Stimulated activated CD4-positive, alpha-beta T cell treated with anti-CD3 and anti-CD28 coated beads, Interleukin-1b, Interleukin-23, amount 100 ng/mL, for 24 hours (primary cell): ENCODE measurements at places on chromosomes 4 and X.

- no peak for DNase-seq
These were observed 631 bp upstream of the BMX start for GRCh38 chrX:15499976-15500375.

- peak; percentile 9 for DNase-seq
These were observed 26.7 kb downstream of the BCLAF3 start for GRCh38 chrX:19964017-19964710.

- DNase-seq, result no peak
These were observed 142.7 kb downstream of the TENM3 start for GRCh38 chr4:182385897-182386296.

GRCh38 chrX:119529345-119530276 lies 35.6 kb downstream of the STEEP1 start:
- DNase-seq, result no peak

DNA sequence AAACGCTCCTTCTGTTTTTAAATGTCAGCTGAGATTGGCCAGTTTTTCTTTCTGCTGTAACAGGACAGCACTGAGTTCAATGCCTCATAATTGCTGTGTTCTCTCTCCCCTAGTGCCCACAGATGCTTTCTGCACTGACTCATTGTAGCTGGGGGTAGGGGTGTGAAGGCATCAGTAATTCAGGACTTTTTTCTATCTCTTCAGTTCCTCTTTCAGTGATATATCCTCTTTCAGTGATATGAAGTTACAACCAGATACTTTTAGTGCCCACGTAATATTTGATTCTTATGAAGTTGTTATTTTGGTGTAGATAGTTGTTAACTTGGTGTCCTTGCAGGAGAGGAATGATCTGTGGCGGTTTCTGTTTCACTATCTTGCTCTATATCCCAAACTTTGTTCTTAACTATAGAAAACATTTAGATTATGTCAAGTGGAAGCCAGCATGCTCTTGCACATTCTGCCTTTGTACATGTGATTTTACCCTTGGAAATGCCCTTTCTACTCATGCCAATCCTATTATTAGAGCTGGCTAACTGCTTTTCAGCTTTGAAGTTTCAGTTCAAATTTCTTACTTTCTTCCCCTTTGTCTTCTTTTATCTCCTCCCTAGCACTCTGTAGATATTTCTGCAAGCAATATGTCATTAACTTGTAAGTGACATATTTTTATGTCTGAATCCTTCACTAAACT lies 1258.4 kb downstream of the FAM133A start:
- no peak for DNase-seq

GRCh38 chr4:36330796-36331195 lies 49.4 kb downstream of the DTHD1 start:
- no peak for DNase-seq

- DNase-seq, result no peak
These were observed 153.4 kb downstream of the FSTL5 start for GRCh38 chr4:162010362-162010761.

DNA sequence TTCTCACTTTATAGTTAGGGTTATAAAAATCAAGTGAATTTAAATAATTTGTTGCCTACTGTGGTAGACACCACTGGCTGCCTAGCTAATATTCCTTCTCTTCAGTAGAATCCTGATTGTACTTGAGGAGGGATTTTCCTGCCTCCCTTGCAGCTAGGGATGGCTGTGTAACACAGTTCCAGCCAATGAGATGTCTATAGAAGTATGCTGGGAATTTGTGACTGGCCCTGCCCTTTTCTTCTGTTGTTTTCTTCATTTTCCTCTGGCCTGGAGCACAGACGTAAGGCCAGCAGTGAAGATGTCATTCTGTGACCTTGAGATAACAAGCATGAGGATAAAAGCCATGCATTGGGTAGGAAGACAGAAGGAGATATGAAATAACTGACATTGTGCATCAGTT lies 145.1 kb downstream of the MGST2 start:
- DNase-seq, result no peak

DNA sequence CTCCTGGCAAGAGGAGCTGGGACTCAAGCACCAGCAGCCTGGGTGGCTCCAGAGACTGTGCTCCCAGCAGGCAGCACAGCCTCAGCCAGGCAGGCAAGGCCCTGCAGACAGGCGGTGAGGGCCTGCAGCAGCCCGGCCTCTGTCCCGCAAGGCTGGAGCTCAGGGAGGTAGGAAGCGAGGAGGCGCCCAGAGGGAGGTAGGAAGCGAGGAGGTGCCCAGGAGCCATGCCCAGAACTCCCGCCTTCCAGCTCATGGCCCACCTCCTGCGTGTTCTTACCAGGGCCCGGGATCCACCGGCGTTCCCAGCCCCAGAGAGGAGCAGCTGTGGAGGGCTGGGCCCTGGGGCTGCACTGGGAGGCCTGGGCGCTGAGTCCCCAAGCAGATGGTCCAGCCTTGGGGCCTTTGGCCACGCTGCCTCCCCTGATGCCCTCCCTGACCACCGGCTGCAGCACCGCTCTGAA lies 133.1 kb downstream of the HMX1 start:
- DNase-seq, result no peak

DNA sequence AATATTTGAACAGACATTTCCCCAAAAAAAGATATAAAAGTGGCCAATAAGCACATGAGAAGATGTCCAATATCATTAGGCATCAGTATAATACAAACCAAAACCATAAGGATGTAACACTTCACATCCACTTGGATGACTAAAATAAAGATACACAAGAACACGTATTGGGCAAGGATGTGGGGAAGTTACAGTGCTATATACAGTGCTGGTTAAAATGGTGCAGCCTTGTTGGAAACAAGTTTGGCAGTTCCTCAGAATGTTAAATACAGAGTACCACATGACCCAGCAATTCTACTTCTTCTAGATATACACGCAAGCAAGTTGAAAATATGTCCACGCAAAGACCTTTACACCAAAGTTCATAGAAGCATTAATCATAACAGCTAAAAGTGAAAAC lies 58.9 kb downstream of the HAUS3 start:
- DNase-seq, result no peak

- DNase-seq, result no peak
These were observed 537.3 kb upstream of the FTHL17 start for GRCh38 chrX:31609130-31609529.

DNA sequence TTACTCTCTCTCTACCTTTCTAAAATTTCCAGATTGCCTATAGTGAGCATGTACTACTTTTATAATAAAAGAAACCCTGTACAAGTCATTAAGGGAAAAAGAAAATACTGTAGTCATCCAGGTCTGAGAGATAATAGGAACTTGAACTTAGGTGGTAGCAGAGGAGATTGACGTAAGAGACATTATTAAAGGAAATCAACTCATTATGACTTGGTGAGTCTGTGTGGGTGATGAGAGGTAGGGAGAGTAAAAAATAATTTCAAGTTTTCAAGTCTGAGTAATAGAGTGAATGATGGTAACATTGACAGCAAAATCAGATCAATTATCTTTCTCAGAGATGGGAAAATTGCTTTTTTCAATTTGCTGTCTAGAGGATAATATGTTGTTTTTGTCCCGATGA lies 44.0 kb upstream of the ZCCHC12 start:
- no peak for DNase-seq

- no peak for DNase-seq
These were observed 260.4 kb downstream of the SMARCA1 start for GRCh38 chrX:129262912-129263311.

- no peak for DNase-seq
These were observed 137.9 kb upstream of the S100G start for GRCh38 chrX:16511796-16512776.

DNA sequence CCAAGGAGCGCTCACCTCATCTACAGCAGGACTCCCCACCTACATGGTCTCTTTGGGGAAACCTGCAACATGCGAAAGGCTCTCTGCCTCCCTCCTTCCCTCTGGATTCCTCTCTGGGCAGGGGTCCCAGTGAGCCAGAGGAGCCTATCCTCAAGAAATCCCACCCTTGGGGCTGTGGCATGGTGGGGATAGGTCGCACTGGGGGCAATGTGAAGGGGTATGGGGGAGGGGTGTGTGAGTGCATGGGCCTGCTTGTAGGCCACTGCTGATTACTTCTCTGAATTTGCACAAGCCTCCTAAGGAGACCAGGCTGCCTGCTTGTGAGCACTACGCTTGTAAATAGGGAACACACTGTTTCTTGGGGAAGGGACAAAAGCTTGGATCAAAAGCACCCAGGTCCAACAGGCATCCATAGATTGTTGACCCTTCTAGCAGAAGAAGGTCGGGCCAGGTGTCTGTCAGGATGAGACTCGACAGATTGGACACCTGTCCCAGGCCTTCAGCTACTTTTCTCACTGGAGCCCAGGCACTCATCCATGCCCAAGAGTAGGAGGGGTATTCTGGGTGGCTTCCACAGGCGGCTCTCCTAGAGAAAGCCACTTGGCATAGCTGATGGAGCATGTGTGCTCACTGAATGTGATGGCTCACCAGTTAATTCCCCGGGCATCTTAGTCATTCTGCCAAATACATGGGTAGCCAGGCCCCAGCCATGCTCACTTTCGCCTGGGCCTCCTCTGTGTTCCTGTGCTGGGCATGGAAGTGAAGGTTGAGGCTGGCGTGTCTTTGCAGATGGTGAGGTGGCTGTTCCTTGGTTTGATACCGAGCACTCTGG lies 75.0 kb downstream of the NBDY start:
- DNase-seq, result no peak

- no peak for DNase-seq
These were observed 73.7 kb downstream of the BEND2 start for GRCh38 chrX:18146954-18147353.

DNA sequence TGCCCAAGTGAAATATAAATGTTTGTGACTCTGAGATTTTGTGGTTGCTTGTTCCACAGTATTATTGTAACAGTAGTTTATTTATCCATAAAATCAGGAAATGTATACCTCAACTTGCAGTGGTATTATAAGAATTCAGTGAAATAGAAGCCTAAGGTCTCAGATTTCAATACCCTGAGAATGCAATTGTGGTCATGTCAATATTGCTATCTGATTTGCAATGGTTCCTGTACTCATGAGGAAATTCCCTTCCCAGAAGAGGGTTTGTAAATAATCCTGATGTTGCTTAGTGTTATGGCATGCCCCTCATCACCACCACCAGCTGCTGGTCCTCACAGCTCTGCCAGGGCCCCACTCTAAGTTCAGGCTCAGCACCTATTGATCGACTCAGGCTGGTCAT lies 67.8 kb downstream of the SLC34A2 start:
- DNase-seq, result no peak

DNA sequence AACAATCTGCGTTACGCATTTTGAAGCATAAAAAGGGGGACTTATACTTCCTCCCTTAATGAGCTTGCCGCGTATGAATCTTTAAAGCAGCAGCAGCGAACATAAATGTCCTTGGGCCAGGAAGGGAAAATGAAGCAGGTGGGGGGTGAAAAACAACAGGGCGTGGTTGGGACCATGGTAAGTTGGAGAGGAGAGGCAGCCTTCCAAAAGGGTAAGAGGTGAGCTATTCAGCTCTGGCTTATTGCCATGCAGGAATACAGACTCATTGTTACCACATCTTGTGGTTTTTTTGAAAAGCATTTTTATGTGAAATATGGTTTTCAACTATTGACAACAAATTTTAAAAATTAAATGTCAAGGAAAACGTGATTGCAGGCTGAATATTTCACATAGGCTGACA lies 710.7 kb upstream of the FAM241A start:
- no peak for DNase-seq

GRCh38 chr4:175986-176385 lies 51.7 kb downstream of the ZNF718 start:
- DNase-seq, result no peak

- DNase-seq, result peak; percentile 10
These were observed 120.7 kb upstream of the TRIM2 start for GRCh38 chr4:153083447-153083947.

GRCh38 chr4:106773076-106773905 lies 262.8 kb downstream of the DKK2 start:
- DNase-seq, result no peak

DNA sequence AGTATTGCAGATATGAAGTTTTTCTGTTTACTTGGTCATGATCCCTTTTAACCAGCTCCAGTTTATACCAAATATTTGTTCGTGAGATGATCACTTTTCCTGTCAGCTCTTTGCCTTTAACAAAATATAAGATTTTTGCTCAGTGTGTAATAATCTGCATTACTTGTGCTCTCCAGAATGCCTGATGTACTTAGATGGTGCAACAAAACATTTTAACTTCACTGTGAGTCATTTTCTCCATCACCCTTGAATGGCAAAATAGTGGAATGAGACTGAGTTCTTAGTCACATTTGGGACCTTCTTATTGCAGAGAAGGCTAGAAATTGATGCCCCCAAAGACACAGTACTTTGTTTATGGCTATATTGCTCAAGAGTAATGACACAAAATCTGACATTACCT lies 252.0 kb downstream of the FRMPD4 start:
- no peak for DNase-seq

- DNase-seq, result no peak
These were observed 356.6 kb upstream of the MAGEB2 start for GRCh38 chrX:29858714-29859113.

- no peak for DNase-seq
These were observed 45.0 kb upstream of the MSANTD1 start for GRCh38 chr4:3203971-3204431.

- DNase-seq, result no peak
These were observed 199.7 kb upstream of the KLF3 start for GRCh38 chr4:38464328-38464727.

- DNase-seq, result no peak
These were observed 560.8 kb downstream of the FGF13 start for GRCh38 chrX:138150709-138151108.

DNA sequence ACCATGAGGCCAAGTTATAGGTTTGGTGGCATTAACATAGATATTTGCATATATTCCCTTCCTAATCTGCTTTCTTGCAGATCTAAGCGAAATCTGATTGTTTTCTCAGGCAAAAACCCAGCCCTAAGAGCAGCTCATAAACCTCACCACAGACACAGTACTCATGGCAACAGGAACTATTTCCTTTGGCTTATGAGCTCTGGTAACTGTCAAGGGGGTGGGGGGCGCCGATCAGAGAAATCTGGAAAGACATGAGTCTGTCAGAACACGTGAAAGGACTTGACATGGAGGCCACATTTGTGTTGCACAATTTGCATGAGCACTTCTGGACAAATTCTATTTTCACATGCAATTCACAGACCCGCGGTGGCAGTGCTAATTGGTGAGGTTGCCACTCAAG lies 83.7 kb downstream of the MGST2 start:
- no peak for DNase-seq

DNA sequence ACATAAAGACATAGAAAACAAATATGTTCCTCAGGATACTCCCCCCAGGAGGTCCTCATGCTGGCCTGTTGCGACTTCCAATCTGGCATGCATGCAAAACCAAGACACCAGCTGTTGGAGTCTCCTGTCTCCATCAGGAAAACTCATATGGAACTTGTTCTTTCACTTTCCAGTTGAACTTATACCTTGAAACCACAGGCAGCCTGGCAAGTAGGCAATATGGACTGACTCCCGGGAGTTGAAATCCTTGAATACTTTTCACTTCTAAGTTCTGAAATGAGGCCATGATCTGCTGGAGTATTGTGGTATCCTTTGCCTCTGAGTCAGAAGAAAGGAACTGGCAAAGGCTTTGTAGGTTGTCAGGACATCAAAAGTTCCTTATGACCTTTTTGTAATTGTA lies 444.2 kb downstream of the IDS start:
- DNase-seq, result no peak

GRCh38 chrX:53086464-53086863 lies 4.3 kb downstream of the TSPYL2 start:
- no peak for DNase-seq

GRCh38 chr4:144599621-144600020 lies 46.3 kb upstream of the HHIP start:
- no peak for DNase-seq
